ENCODE measurements at places on chromosomes 7 and 10.

- no peak for DNase-seq
Observed at GRCh38 chr10:118256825-118257570, 85.1 kb downstream of the FAM204A start.

GRCh38 chr7:5294169-5294987, 11.6 kb downstream of the SLC29A4 start:
- no peak for DNase-seq

DNA sequence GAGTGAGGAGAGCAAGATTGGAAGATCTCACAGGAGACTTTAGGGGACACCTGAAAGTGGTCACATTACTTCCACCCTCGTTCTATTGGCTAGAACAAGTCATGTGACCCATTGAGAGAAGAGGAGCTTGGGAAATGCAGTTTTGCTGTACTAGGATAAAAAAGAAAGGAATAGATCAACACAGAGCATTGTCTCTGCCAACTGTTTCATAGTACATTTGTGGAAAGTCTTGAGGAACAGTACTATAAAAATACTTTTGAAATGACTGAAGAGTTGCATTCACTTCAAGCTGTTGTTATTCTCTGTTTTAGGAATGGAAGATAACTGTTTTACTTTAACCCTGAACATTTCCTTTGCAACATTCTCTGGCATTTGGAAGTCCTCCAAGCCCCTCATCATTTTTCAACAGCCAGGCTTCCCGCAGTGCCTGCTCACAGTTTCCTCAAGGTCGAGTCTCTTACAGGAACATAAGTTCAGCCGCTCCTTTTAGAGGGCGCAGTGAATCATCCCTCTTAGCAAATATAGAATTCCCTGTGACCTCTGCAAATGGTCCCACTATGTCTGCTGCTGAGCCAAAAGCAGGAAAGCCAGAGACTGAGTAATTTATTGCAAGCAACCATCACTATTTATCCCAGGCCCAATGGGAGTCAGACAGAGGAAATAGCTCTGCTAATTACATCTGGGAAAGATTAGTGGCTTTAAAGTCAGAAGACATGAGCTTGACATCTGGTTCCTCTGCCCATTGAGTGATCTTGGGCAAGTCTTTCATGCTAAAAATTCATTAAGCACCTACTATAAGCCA, 40.7 kb downstream of the MRPL32 start:
- DNase-seq, result peak; percentile 23

GRCh38 chr7:51774178-51774577, 457.6 kb upstream of the COBL start:
- no peak for DNase-seq

DNA sequence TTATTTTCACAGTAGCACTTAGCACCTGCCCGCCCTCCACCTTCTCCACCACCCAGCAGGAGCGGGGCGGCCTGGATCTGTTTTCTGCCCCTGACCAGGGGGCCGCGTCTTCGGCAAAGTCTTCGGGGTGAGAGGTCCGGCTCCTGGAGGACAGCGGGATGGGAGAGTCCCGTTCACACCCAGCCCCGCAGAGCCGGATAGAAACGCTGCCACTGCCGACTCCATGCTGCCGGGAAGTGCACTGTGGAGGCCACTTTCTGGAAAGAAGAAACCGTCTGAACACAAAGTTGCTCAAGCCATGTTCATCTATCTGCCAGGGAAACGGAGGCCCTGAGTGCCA, 14.5 kb upstream of the ZNF273 start:
- DNase-seq, result no peak

All from HS-27A (cell line).